ENCODE measurements at places on chromosomes 16 and 17.

GRCh38 chr17:55347341-55347740 is 74.3 kb downstream of the MMD start:
- no peak for DNase-seq

DNA sequence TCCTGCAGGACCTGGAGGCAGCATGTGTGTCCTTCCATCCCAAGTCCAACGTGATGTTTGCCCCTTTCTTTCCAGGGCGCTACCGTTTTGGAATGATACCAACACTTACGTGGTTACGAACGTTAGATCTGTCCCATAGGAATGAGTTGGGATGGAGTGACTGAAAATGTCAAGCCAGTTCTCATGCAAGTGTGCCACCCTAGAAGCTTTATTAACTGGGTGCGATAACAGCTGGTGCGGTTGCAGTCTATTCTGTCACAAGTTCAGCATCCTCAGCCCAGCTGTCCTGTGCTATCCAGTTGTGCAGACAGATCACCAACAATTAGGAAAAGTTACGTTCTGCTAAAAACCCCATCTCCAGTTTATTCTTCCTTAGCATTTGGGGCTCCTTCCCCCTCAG is 52.5 kb downstream of the BANP start:
- DNase-seq = no peak

GRCh38 chr17:71208111-71208704 is 912.6 kb upstream of the SOX9 start:
- DNase-seq = no peak

DNA sequence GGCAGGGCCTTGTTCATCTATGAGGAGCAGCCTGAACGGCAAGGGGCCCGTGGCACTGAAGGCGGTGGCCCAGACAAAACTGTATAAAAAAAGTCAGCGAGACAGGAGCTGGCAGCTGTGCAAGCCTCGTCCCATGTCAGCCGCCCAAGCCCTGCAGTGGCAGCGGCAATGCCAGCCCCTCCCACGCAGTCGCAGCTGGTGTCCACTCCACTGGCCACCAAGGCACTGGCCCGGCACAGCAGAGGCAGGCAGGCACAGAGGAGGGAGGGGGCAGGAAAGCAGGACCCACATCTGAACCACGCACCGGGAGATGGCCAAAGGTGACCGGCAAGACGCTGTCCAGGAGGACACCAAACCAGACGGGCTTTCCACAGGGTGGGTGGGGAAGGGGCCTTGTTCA is 15.9 kb upstream of the C16orf95 start:
- DNase-seq = no peak

- no peak for DNase-seq
Measured at GRCh38 chr16:82440336-82440735, 186.4 kb upstream of the CDH13 start.

DNA sequence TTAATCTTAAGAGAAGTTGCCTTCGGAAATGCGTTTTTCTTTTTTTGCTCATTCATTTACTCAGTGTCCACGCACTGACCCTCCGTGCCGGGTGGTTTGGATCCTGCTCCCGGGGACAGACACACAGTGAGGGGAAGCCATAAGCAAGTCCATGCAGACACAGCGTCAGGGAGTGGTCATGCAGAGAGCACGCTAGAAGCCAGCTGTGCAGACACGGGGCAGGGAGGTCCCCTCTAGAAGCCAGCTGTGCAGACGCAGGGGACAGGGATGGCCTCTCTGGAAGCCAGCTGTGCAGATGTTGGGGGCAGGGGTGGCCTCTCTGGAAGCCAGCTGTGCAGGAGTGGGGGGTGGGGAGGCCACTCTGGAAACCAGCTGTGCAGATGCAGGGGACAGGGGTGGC is 4.8 kb downstream of the GAA start:
- no peak for DNase-seq

GRCh38 chr17:42276359-42276608 is at the start of gene STAT5B:
Gene STAT5B, minus strand, starts transcription at chr17:42276391. Its CDS starts 44,264 bp downstream, at chr17:42232127.
- DNase-seq = no peak

DNA sequence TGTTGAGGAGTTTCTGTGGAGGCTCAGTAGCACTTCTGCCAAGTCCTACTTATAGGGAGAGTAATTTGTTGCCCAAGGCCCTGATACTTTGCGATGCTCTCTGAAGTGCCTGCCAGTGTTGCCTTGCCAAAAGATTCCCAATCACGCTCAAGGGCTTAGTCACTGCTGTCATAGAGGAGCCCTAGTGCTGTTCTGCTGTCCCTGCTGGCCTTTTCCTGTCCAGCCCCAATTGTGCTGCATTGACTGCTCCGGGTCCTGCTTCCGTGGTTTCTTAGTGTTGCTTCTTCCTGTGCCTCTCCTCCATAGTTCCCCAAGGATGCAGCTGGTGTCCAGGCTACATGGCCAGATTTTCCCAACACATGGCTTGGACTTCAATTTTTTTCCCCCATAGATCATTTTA is 13.9 kb downstream of the NUP93 start:
- DNase-seq = no peak

- DNase-seq = no peak
Measured at GRCh38 chr17:17474341-17474740, 2.5 kb upstream of the MED9 start.

DNA sequence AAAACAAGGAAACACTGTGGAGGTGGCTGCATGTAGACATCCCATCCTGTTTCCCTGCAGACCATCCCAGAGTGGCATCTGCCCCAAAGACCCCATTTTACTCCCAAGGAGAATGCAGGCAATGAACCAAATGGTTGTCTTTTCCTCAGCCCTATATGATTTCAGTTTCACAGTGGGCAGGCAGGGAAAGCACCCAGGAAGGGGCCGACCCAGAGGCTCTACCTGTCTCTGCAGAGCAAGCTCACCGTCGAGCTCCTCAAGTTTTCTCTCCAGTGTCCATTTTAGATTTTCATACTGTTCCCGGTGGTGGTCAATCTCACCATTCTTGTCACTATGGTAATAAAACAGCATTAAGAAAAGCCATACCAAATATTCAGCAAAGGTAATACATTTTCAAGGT is 14.6 kb downstream of the CCDC57 start:
- DNase-seq = no peak

DNA sequence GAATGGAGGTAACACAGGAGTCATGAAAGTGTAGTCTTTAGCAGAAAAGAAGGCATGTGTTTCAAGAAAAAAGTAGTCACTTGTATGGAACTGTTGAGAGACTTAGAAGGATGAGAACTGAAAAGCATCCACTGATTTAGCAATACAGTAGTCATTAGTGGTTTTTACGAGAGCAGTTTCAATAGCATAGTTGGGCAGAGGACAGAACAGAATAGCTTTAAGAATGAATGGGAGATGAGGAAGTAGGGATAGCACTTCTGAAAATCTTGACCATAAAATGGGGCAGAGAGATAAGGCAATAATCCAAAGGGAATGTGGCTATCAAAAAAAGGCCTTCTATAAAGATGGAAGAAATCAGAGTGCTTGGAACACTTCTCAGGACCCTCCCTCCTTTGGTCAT is 64.8 kb upstream of the C17orf78 start:
- DNase-seq = no peak

DNA sequence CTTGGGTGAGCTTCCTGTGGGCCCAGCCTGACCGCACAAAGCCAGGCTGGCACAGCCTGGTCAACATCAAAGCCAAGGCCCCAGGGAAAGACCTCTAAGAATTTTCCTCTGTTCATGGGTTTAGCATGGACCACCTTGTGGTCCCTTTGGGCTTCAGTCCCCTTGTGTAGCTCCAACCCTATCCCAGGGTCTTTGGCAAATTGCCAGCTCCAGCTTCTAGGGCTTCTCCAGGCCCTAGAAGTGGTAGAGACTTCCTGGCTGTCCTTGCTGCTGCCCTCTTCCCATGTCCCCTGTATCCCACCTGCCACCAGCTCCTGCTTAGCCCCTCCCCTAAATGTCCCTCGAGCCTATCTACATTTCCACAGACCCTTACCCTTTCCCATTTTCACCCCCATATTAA is 9.7 kb upstream of the ITGA3 start:
- DNase-seq = no peak

DNA sequence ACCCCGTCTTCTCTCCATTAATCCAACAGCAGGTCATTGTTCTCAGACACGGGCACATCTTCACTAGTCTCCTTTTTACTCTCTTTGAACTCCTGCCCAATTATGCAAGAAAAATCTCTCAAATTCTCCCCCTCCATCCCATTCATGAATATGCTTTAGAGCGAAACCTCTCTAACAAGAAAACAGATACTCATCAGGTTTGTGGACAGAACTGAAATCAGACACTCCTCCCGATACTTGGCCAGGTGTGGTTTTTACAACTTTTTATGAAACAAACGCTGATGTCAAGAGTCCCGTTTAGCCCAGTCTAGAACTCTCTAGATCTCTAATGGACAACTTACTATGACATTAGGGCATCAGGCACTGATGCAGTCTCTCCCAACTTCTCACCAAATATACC is 40.9 kb downstream of the PIK3R5 start:
- DNase-seq = no peak

- DNase-seq = no peak
Measured at GRCh38 chr17:55299162-55299838, 34.5 kb downstream of the HLF start.

GRCh38 chr16:59997706-59998105 is 1263.6 kb upstream of the GOT2 start:
- DNase-seq = no peak

DNA sequence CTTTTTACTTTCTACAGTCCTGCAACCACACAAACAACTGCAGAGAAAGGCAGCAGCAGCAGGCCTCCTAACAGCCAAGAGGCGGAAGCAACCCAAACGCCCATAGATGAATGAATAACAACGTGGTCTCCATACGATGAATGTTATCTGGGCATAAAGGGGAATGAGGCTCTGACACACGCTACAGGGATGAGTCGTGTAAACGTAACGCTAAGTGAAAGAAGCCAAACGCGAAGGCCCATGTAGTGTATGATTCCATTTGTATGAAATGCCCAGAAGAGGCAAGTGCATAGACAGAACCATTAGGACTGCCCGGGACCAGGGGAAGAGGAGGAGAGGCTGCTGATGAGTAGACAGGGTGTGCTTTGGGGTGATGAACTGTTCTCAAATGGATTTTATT is 94.8 kb upstream of the DNAH17 start:
- no peak for DNase-seq

- no peak for DNase-seq
Measured at GRCh38 chr17:72249441-72249840, 128.6 kb downstream of the SOX9 start.

GRCh38 chr16:23160574-23160973 is 11.3 kb upstream of the USP31 start:
- DNase-seq = no peak

DNA sequence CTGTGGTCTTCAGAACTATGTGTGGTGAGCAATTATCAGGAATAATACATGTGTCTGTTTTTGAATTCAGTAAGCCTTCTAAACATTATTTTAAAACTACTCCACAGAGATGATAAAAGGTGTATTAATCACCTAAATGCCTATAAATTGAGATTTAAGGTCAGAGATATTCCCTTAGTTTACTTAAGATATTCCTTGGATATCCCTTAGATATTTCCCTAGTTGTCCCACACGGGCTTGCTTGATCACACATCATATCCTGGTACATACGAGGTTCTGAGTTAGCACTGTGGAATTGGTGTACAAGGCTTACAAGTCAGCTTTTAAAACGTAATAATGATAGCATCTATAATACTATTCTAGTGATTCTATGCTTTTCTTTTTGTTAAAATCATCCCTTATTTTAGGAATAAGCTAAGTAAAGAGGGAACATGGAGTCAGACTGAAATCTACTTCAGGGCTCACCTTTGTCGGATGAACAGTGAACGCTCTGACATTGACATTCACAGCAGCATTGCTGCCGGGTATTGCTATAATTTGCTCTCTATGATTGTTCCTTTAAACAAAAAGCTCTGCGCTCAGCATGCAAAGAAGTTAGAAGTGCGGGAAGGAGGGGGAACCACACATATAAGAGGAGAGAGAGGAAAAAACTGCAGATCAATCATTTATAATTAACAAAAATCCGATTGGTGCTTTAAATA is 136.5 kb downstream of the SKAP1 start:
- no peak for DNase-seq

- DNase-seq = no peak
Measured at GRCh38 chr16:72860726-72861562, 187.0 kb downstream of the ZFHX3 start.

GRCh38 chr16:88938119-88938776 is 38.8 kb downstream of the CBFA2T3 start:
- no peak for DNase-seq

DNA sequence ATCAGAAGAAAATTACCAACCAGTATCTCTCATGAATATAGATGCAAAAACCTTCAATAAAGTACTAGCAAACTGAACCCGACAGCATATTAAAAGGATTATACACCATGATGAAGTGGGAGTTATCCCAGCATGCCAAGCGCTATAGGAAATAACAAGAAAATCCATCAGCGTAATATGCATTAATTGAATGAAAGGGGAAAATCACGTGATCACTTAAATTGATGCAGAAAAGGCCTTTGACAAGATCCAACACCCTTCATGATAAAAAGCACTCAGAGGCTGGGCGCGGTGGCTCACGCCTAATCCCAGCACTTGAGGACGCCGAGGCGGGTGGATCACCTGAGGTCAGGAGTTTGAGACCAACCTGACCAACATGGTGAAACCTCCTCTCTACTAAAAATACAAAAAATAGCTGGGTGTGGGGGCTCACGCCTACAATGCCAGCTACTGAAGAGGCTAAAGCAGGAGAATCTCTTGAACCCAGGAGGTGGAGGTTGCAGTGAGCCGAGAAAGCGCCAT is 4.8 kb downstream of the CTRB2 start:
- no peak for DNase-seq

- DNase-seq = no peak
Measured at GRCh38 chr16:75080205-75081029, 36.2 kb downstream of the LDHD start.

DNA sequence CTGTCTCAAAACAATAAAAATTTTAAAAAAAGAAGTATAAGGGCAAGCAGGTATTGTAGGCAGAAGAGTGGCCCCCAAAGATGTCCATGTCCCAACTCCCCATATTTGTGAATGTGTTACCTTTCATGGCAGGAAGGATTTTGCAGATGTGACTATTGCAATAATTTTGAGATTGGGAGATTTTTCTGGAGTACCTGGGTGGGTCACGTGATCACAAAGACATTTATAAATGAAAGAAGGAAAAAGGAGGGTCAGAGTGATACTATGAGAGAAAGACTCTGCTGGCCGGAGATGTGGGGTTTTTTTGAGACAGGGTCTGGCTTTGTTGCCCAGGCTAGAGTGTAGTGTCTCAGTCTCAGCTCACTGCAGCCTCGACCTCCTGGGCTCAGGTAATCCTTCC is 27.4 kb upstream of the PAFAH1B1 start:
- no peak for DNase-seq

DNA sequence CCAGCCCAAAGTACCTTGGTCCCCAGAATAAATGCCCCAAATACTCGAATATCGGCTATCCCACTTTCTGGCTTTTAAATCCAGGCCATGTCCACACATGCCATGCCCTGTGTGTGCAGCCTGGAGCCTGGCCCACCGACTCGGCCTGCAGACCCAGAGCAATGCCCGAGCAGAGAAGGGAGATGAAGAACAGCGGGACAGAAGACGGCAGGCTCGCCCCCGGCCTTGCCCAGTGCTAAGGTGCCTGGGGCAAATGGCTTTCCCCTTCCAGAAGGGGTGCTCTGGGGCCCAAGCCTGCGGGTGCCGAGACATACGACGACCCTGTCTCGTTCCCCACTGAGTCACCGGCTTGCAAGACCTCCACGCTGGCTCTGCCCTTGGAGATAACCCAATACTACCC is 8.0 kb downstream of the CLUH start:
- no peak for DNase-seq
